ENCODE measurements at places on chromosomes 4 and X. TPM values are rescaled to one million over a fixed set of nuclear protein-coding genes. Genes with fewer than 3 reads are reported as not detected.

The PRDM8 gene
- 5.0 TPM for total RNA-seq

The BEX3 gene
- 145 TPM for total RNA-seq

The XAGE1A gene
- total RNA-seq, result not detected

The MXD4 gene
- 65.1 TPM for total RNA-seq

The CXorf65 gene
- total RNA-seq, result not detected

The CHST7 gene
- total RNA-seq, result 8.5 TPM

The KDR gene
- total RNA-seq, result 43.9 TPM

The MED28 gene
- total RNA-seq, result 45.9 TPM

The CFP gene
- total RNA-seq, result 11.3 TPM

The RS1 gene
- 6.3 TPM for total RNA-seq

The NAT8L gene
- total RNA-seq, result 0.46 TPM

The DMRTC1B gene
- 0.71 TPM for total RNA-seq

The HHIP gene
- 93.9 TPM for total RNA-seq
